ENCODE measurements at places on chromosomes 2 and 18.
A peak's percentile ranks its signal among the peaks of the same experiment; 100 is the strongest.

DNA sequence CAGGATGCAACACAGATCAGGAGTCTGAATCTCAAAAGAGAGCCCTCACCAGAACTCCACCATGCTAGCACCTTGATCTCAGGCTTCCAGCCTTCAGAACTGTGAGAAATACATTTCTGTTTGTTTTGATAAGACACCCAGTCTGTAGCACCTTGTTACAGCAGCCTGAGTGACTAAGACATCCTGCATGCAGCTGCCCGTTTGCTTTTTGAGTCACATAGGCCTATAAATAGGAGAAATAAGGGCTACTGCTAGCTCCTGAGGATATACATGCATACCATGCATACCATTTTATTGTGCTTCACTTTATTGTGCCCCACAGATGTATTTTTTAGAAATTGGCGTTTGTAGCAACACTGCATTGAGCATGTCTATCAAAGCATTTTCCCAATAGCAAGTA lies 337.8 kb downstream of the CDH2 start:
- no peak for DNase-seq

- no peak for DNase-seq
Measured at GRCh38 chr2:235725841-235726240, 232.0 kb downstream of the AGAP1 start.

DNA sequence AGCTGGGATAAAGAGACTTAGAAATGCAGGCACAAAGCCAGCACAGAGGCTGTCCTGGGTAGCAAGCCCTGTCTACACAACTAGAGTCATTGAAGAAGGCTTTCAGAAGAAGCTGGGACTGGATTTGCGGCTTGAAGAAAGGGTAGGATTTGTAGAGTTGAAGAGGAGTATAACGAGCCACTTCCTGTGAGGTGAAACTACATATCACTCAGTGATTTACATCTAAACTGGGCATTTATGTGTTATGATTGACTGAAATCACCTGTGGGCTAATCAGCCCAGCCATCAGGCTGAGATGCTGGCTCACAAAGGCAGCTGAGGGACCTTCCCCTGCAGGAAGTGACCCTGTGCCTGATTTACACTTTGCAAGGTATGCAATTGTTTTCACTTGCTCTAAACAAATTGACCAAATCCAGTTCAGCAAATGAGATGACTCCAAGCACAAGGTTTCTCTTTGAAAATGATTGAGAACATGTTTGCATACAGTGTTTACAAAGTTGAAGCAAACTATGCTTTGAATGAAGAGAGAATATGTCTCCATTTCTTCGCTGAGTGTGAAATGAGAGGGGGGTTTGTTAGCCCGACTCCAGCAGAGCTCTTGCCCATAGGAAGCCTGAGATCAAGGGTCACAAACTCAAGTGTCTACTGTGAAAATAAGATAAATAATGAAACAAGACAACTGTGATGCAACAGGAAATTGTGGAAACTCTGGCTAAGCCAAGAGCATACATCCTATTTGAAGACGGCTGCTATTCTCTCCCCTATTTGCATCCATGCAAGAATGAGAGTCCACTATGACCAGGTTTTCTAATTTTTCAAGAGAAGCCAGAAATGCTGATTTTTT lies 69.3 kb upstream of the HK2 start:
- DNase-seq, result peak; percentile 23

- DNase-seq, result no peak
Measured at GRCh38 chr2:161771148-161771547, 146.9 kb downstream of the SLC4A10 start.

DNA sequence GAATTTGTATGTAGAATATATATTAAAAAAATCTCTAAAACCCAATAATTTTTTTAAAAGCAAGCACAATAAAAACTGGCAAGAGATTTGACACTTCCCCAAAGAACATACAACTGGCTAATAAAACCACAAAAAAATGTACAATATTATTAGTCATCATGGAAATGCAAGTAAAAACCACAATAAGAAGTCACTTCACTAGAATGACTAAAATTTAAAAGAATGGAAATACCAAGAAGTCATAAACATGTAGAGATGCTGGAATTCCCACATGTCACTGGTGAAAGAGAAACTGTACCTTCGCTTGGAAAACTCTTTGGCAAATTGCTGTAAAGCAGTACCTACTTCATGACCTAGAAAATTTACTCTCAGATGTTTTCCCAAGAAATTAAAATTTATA lies 43.4 kb upstream of the KYNU start:
- no peak for DNase-seq

GRCh38 chr18:41842886-41843285 lies 112.1 kb upstream of the PIK3C3 start:
- DNase-seq, result no peak

GRCh38 chr2:55088400-55088799 lies 38.1 kb upstream of the RTN4 start:
- DNase-seq, result no peak

DNA sequence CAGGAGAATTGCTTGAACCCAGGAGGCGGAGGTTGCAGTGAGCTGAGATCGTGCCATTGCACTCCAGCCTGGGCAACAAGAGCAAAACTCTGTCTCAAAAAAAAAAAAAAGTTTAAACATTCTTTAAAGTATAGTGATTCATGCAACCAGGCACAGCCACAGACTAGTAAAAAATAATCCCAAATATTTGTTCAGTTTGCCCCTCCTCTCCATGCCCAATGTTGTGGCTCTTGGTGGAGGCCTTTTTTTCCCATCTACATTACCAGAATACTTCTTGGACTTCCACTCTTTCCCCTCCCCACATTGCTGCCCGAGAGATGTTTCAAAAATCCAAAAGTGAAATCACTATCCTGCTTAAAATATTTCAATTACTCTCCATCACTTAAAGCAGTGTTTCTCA lies 5.1 kb upstream of the MALT1 start:
- no peak for DNase-seq

DNA sequence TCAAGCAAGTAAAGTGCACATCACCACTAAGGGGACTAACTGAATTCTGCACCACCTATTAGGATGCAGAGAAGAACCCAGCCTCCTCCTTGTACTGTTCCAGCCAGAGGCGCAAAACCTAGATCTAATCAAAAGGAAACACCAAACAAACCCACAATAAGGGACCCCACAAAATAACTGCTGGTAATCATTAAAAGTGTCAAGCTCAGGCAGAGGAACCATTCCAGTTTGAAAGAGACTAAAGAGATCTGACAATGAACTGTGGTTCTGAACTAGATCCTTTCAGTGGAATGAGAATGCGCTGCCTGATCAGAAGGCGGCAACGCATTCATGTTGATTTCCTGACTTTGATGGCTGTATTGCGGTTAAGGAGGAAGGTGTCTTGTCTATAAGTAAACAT lies 16.8 kb downstream of the HDLBP start:
- peak; percentile 21 for DNase-seq

- DNase-seq, result no peak
Measured at GRCh38 chr2:128322715-128323554, 4.3 kb upstream of the HS6ST1 start.

GRCh38 chr18:55541571-55541970 lies 46.4 kb downstream of the TCF4 start:
- DNase-seq, result no peak

GRCh38 chr2:218323526-218324472 lies 31.5 kb upstream of the TMBIM1 start:
- peak; percentile 29 for DNase-seq

DNA sequence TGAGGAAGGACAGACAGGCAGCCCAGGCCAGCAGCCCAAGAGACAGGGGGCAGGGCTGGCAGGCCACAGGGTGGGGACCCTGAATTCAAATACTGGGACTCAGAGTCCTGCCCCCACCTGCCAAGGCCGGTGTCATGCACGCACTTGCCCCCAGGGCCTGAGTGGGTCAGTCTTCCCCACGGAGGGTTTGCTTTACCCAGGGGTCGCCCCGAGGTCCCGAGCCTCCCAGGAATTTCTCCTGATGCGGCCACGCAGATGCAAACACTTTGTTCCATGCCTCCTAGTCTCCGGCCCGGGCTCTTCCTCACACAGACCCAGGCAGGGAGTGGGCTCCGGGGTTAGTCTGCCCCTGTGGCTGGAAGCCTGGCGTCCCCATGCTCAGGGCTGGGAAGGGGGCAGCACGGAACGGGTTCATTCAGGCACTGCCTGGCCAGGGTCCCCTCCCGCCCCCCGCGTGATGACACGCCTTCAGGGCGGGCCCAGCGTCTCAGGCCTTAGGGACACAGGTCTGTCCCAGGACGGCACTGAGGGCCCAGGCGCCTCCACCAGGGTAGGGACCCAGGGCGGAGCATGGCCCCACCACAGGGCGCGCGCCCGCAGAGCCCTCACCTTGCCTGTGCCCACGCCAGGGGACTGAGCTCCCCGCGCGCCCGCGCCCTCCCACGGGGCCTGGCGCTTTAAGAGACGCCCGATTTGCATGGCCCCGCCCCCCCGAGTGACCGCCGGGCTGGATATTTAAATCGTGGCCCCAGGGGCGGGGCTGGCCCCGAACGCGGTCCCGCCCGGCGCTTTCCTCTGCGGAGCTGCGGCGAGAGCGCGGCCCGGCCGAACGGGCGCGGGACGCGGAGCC lies at the start of gene SNED1:
Gene SNED1 (plus strand): TSS at position 763 of the 850 bp plus-strand sequence. CDS start 220 bp downstream, outside the sequence.
- DNase-seq, result peak; percentile 77

- peak; percentile 65 for DNase-seq
Measured at GRCh38 chr2:241741016-241741415, 6.6 kb downstream of the D2HGDH start.

- DNase-seq, result no peak
Measured at GRCh38 chr18:36578871-36579710, 249.7 kb downstream of the TPGS2 start.

- no peak for DNase-seq
Measured at GRCh38 chr2:42254186-42254895, 85.2 kb downstream of the EML4 start.

GRCh38 chr2:234257859-234258561 lies 207.5 kb downstream of the SPP2 start:
- peak; percentile 11 for DNase-seq

GRCh38 chr2:110748489-110748867 lies 16.1 kb downstream of the ACOXL start:
- peak; percentile 92 for DNase-seq

DNA sequence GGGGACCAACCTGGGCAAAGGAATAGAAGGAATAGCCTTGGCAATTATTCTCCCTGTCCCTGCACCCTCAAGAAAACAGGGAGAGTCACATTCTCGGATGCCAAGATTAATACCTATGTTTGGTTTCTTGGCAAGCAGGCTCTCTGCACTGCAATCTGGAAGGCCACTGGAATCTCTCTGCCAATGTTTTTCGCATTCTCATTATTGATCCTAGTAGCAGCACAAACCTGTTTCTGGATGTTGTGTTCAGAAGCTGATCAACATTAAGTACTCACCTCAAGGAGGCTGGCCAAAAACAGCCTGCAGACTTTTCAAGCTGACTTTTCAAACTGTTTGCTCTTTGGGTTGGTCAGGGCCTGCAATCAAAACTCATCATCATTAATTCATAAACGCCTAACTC lies 62.2 kb downstream of the CLHC1 start:
- DNase-seq, result no peak

- DNase-seq, result no peak
Measured at GRCh38 chr2:68757081-68757480, 22.5 kb downstream of the ARHGAP25 start.

DNA sequence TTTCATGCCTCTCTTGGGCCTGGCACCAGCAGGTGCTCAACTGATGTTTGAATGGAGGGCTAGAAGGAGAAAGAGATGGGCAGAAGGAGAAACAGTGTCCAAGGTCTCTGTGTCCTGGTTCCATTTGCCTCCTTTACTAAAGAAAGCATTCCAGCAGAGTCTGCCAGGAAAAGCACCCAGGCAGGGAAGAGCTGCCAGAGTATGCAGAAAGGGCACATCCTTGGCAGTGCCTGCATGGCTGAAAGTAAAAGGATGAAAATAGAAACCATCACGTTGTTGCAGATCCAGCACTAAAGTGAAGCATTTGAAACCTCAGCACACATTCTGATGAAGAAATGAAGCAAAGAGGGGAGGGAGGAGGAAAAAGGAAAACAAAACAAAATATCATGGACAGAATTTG lies 142.2 kb downstream of the ESCO1 start:
- DNase-seq, result no peak

DNA sequence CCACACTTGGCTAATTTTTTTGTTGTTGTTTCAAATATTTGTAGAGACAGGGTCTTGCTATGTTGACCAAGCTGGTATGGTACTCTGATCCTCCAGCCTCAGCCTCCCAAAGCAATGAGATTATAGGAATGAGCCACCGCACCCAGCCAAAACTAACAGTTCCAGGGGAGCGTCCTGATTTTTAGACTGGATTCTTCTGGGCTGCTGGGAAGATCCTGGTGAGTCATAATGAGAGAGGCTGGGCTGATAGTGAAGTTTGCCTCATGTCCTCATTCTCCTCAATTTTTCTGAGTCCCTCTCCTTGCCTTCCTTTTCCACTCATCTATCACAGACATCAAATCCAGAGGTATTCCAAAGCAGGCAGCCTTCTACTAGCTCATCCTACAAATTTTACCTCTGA lies 81.3 kb downstream of the VSNL1 start:
- DNase-seq, result no peak

DNA sequence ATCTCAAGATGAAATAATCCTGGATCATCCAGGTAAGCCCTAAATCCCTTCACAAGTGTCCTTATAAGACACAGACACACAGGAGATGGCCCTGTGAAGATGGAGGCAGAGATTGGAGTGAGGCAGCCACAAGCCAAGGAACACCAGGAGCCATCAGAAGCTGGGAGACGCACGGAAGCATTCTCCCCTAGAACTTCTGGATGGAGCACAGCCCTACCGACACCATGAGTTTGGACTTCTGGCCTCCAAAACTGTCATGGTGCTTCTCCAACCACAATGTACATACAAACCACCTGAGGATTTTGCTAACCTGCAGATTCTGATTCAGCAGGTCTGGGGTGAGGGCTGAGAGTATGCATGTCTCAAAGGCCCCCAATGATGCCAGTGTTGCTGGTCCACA lies 42.5 kb downstream of the ADD2 start:
- no peak for DNase-seq

- DNase-seq, result no peak
Measured at GRCh38 chr2:217953011-217953481, 49.7 kb downstream of the TNS1 start.
